ENCODE measurements at places on chromosomes 7 and 10.

DNA sequence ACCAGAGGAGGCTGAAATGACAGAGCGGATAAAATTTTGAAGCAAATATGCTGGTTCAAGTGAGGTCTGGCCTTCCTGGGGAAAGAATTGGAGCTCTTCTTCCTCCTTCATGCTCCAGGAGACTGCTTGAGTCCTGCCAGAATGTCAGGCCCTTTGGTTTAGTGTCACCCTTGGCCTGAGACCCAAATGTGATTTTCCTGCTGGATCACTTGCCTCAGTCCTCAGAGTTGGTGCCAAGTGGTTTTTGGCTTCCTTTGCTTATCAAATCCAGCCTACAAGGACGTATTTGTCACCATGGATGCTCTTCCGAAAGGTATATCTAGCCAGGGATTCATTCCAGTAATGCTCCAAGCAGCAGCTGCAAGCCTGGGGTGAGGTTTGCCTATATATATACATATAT is 118.4 kb downstream of the PLPP4 start:
- DNase-seq: no peak

DNA sequence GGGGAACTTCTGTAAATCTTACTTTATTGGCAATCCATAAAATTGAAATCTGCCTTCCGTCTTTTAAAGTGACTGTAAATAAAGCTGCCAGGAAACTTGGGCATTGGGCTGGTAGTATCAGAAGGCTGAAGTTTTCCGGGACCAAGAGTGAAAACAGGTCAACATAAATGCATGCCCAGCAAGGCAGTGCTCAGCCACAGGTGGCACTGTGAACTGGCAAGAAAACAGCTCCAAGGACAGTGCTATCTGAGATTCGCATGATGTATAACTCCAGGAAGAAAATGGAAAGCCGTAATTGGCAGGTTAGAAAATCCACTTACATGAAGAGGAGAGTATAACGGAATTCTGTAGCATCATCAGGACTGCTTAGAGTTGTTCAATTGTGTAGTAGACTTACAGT is 1.9 kb upstream of the INSYN2A start:
- no peak for DNase-seq

DNA sequence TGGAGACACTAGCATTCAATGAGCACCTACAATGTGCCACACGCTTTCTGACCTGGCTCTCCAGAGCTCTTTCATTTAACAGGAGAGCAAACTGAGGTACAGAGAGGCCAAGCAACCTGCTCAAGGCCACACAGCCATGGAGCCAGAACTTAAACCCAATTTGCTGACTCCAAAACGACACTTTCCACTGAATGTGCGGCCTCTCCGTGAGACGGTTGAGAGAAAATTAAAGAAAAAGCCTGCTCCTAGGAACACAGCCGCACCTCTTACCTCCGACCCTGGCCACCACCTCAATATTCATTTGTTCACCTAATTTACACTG is 42.8 kb downstream of the ZCCHC24 start:
- no peak for DNase-seq

DNA sequence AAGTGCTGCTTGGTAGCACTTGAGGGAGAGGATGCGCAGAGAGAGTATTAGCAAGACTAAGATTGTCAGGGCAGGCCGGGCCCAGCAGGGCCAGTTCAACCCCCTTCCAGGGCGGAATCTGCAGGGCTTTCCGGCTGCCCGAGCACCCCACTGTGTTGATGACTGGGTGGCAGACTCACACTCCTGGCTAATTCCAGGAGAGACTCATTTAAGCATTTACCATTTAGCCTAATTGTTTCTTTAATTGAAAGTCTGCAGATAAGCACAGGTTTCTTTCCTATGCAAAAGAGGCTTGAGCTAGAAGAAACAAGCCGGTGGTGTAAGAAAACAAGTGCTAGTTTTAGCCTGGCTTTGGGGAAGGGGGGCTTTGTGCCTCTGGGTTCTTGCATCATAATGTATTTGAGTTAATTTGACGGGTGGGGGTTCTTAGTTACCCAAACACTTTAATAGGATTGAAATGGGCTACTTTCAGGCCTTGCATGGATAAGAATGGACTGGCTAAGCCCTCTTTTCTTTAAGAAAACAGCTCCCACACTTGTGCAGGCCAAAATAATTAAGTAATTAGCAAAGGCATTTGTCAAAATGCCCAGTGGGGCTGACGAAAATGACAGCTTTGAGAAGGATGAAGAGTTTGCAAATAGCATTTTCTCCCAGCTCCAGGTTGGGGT is 201.3 kb downstream of the MYOF start:
- no peak for DNase-seq

- no peak for DNase-seq
These were observed 55.7 kb downstream of the FHIP2A start for GRCh38 chr10:114877301-114877644.

GRCh38 chr7:83362871-83363550 is 200.3 kb upstream of the PCLO start:
- DNase-seq: no peak

DNA sequence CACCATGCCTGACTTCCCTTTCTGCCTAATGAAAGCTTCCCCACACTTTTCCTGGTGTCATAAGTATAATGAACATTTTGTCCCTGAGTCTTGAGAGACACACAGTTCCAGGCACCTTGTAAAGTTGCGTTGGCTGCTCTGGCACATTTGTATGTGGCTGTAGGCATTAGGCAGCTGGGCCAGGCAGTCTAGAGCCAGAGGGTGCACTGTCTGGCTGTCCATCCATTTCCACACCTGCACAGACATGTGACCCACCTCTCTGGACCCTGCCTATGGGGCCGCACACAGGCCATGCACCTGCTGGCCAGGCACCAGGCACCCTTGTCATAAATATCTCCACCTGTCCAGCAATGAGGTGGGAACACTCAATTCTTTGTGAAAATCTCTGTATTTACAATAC is 54.7 kb upstream of the ANTXRL start:
- DNase-seq: no peak

DNA sequence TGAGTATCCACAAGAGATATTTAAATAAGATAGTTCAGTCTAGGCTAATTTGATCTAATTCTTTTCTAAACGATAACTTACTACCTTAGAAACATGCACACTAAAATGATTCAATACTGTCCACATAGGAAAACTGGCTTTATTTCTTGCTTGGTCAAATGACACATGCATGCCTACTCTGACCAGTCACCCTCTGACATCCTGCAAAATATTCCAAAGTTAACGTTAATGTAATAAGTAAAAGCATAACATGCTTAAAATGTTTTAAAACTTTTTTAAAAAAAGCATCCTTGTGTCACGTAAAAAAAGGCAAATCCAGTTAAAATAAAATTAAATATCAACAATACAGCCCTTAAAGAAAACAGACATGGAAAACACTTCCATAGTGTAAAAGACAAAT is 70.2 kb downstream of the UBE2H start:
- no peak for DNase-seq

DNA sequence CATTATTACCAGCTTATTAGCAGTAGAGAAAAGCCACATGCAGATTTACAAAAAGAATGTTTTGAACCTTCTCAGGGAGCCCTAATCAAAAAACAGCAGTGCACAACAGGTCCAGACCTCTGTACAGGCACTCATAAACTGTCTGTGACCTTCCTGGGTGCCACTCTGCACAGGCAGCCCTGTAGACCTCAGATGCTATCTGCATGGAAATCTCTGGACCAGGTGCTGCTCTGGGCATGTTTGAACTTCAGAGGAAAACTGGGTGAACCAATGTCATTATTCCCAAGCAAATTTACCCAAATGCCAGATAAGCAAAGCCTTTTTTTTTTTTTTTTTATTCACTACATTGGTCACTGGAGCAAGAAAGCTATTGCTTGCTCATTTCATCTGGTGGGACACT is 104.2 kb downstream of the NPY start:
- DNase-seq: no peak

- no peak for DNase-seq
These were observed 328.9 kb downstream of the RPS24 start for GRCh38 chr10:78362406-78363022.

DNA sequence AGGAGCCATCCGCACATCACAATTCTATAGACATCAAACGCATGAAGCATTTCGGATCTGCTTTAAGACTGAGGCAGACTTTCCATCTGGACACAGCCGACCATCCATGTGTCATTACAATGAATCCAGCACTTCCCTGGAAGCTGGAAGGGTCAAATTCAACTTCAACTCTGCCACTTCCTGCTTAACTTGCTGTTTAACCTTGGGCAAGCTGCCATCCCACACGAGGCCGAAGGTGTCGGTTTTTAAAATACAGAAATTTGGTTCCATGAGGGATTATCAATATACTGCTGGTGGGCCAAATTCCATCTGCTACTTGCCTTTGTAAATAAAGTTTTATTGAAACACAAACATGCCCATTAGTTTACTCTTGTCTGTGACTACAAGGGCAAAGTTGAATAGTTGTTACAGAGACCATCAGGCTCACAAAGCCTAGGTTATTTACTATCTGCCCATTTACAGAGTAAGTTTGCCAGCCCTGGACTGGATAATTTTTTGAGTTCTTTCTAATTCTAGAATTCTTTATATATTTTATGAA is 134.6 kb downstream of the FAM204A start:
- no peak for DNase-seq

DNA sequence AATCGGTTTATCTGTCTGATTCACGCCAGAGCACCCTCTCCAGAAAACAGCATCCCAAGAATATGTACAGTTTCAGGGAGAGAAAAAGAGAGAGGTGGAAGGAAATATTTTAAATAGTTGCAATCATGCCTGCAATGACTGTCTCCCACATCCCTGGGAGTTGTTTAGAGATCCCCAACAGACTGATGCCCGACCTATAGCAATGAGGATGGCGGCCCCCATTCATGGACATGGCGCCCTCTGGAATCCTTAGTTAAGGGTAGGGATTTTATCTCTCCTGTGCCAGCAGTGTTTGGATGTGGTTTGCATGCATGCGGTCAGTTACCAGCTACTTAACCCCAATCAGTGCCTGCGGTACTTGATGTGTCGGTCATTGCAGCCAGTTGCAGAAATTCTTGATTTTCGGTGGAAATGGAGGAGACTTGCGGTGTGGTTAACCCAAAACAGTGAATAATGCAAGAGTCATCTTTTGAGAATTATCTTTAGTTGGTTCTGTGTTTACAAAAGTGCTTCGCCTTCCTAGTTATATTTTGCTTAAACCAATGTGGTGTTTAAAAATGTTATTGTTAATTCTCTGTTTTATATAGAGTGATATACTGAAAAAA is 186.0 kb upstream of the TCF7L2 start:
- no peak for DNase-seq

GRCh38 chr7:151205730-151206129 is 4.6 kb downstream of the H2BK1 start:
- no peak for DNase-seq
